CD4-positive, alpha-beta memory T cell (primary cell): ENCODE measurements at places on chromosomes 12 and 14.

- H3K4me3 ChIP-seq = no peak overlapping the region
- peaks cover 13% of the 10 kb centered on the region for H3K4me1 ChIP-seq
- H3K27ac ChIP-seq = no peak overlapping the region
- no peaks in the 10 kb centered on the region for H3K36me3 ChIP-seq
- no peaks in the 10 kb centered on the region for H3K27me3 ChIP-seq
- no peak for DNase-seq
Measured at GRCh38 chr14:63848890-63849289, 3.9 kb upstream of the SYNE2 start.

- H3K4me1 ChIP-seq = peaks cover 17% of the 10 kb centered on the region
- no peak overlapping the region for H3K27ac ChIP-seq
- H3K27me3 ChIP-seq = no peaks in the 10 kb centered on the region
- no peak for DNase-seq
Measured at GRCh38 chr12:52248541-52249461, 15.8 kb downstream of the KRT7 start.

DNA sequence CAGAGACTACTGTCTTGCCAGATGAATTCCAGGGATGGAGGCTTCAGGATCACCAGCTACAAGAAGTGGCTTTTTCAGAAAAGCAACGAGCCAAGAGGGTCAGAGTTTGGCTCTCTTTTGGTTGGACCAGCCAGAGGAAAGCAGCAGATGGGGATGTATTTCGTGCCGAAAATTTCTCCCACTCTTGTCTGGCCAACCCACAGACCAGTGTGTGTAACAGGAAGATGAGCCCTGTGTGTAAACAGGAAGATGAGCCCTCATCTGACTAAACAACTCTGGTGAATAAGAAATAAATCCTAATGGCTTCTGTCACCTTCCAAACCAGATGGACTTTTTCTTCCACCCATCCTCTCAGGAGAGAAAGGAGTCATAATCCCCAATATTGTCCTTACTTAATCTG lies 13.1 kb downstream of the GPR68 start:
- no peaks in the 10 kb centered on the region for H3K27me3 ChIP-seq
- DNase-seq = no peak
- H3K4me3 ChIP-seq = peak overlapping the region; percentile 16
- H3K36me3 ChIP-seq = peaks cover 12% of the 10 kb centered on the region
- peak overlapping the region; percentile 88 for H3K27ac ChIP-seq

- H3K27ac ChIP-seq = no peak overlapping the region
- no peaks in the 10 kb centered on the region for H3K36me3 ChIP-seq
- no peak overlapping the region for H3K4me3 ChIP-seq
- H3K27me3 ChIP-seq = no peaks in the 10 kb centered on the region
- DNase-seq = no peak
Measured at GRCh38 chr14:85594217-85594616, 64.3 kb downstream of the FLRT2 start.

DNA sequence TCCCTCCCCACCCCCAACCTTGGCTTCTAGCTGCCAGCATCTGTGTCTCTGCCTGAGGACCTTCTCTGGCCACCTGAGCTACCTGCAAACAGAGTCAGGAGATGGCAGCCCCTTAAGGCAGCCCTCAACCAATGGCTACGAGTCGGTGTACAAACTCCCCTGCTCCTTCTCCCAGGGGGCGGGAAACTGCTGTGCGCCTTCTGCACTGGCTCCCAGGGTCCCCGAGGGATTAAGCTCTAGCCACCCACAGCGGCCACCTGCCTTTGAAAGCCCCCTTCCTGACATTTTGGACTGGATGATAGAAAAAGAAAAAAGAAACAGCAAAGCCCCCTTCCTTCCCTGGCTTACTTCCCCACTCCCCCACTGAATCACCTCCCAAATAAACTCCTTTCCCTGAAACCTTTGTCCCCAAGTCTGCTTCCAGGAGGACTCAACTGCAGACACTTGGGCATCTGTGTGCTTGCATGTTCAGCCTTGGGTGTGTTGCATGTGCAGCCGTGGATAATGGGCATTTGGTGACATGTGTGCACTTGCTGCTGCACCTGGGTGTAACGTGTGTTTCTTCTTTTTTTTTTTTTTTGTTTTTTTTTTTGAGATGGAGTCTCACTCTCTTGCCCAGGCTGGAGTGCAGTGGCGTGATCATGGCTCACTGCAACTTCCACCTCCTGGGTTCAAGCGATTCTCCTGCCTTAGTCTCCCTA lies 6.0 kb downstream of the SDS start:
- H3K27me3 ChIP-seq = no peaks in the 10 kb centered on the region
- DNase-seq = no peak
- H3K4me1 ChIP-seq = no peaks in the 10 kb centered on the region
- no peak overlapping the region for H3K27ac ChIP-seq

DNA sequence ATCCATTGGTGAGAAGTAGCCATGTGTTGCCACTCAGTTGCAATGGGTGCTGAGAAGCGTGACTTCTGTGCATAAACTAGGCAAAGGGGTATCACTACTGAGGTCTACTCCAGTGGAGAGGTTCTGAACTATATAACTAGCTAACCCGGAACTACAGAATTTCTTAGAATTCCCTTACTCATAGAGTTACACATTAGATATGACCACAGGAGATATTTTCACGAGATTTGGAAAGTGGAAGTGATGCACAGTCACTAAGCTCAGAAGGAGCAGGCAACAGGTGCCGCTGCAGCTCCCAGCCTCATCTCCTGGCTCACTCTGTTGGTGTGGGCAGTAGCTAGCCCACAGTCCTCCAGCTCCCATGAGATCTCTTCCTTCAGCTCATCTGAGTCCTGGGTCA lies 136.6 kb downstream of the SSPN start:
- no peak for DNase-seq
- no peaks in the 10 kb centered on the region for H3K36me3 ChIP-seq
- H3K27ac ChIP-seq = no peak overlapping the region
- no peaks in the 10 kb centered on the region for H3K4me1 ChIP-seq
- no peak overlapping the region for H3K4me3 ChIP-seq

DNA sequence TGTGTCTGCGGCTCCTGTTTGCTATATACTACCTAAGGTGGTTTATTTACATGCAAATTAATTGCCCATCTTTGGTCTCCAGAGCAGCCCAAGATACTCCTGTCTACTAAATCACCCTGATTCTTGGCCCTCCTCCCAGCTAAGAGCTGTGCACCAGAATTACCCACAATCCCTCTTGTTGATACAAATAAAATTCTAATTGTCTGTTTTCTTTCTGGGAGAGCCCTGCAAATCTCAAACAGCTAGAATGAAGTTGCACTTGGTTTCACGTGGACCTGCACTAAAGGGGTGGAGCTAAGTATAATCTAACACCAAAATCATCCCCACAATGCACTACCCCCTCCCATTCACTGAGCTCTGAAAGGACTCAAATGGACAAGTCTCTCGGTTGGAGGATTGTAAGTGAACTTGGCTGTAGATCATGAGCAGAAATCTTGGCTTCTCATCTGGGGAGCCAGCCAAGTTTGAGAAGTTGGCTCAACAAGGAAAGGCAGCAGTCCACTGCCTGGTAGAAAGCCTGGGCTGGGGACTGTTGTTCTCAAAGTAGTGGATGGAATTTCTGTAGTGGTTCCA lies 6.6 kb downstream of the MAX start:
- H3K4me1 ChIP-seq = peaks cover 85% of the 10 kb centered on the region
- no peaks in the 10 kb centered on the region for H3K27me3 ChIP-seq
- no peak for DNase-seq
